ENCODE measurements at places on chromosomes 6 and 20.

GRCh38 chr6:137766596-137767370 lies 100.3 kb upstream of the TNFAIP3 start:
- DNase-seq, result no peak

DNA sequence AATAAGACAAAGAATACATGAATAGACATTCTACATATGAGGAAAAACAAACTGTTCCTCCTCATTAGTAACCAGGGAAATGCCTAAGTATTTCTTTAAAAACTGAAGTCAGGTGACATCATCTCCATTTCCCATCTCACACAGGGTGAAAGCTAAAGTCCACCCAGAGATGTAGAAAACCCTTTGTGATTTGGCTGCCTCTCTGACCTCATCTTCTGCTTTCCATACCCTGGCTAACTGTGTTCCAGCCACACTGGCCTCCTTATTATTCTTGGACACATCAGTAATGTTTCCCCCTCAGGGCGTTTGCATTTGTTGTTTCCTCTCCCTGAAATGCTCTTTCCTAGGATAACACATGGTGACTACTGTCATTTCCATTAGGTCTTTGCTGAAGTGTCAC lies 40.4 kb downstream of the ESF1 start:
- no peak for DNase-seq

DNA sequence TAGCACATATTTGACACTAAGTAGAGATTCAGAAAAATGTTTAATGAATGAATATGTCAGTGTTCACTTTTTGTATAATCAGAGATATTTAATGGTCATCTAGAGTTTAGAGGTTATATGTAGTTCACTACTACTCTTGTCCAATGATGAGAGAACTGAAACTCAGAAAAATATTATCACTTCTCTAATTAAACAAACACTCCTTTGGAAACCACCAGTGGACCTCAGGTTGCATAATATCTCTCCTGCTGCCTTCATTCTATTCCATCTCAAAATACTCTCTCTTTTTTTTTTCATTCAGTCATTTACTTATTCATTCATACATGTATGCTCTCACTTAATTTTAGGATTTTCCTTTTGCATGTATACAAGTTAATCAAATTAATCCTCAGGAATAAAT lies 423.1 kb upstream of the RNF217 start:
- DNase-seq, result no peak

DNA sequence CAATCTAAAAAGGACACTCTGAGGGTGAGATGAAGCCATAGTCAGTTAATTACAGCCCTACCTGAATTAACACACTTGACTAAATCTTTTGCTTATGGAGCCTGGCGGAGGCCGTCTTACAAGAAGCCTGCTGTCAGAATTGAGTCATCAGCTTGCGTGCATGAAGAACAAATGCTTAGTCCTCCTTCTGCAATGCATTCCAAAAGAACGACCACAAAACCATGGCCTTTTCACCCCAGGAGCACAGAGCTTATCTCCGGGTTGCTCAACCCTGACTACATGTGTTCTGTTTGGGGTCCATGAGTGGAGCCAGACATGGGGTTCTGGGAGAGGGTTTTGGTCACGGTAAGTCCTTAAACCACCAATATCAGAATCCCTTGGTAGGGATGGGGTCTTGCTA lies 318.1 kb downstream of the CLIC5 start:
- no peak for DNase-seq

DNA sequence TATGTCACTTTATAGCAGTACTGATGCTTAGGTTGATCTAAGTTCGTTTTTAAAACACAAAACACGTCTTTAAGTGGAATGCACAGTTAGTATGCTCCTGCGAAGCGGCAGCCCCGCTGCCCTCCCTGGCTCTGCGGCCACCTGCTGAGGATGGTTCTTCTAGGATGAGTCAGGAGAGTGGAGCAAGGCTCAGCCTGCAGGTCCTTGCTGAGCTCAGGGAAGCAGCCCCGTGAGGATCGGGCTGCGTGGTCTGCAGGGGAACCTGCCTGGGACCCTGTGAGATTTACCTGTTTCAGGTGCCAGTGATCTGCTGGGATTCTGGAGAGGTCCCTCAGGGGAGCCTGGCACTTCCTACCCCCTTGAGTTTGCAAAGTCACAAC lies 57.5 kb downstream of the SYNJ2 start:
- no peak for DNase-seq

DNA sequence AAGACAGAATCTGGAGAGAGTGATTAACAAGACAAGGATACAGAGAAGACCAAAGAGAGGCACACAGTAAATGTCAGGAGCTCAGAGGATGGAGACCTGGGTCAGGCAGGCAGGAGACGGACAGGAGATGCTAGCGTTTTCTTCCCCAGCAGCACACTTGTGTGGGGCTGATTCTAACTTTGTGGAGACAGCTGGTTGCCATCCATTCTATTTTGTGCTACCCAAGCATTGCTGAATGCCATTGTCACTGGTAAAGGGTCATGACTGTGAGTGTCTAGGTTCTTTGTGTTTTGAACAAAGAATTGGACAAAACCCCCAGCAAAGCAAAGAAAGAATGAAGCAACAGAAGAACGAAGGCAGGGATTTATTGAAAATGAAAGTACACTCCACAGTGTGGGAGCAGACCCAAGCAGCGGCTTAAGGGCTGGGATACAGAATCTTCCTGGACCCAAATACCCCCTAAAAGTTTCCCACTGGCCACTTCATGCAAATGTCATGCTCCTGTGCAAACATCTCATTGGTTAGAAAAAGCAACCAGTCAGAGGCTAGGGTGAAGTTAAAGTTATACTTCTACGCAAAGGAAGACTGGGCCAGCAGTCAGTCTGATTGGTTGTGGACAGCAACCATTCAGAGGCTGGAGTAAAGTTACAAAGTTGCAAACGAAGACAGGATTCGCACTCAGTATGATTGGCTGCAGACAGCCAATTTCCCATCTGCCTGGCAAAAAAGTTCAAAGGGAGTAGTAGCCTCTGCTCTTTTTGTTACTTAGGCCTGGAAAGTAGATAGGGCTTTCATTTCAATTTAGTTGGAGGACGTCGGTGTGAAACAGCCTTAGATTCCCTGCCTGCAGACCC lies 17.5 kb downstream of the PTK7 start:
- no peak for DNase-seq

GRCh38 chr20:24998631-24999445 lies 6.3 kb upstream of the APMAP start:
- DNase-seq, result no peak

- DNase-seq, result no peak
Observed at GRCh38 chr6:139612135-139612465, 237.7 kb upstream of the CITED2 start.

GRCh38 chr6:69232911-69233448 lies 563.8 kb downstream of the LMBRD1 start:
- DNase-seq, result no peak

- no peak for DNase-seq
Observed at GRCh38 chr6:65938000-65938399, 231.0 kb upstream of the EYS start.

- no peak for DNase-seq
Observed at GRCh38 chr6:138240476-138241245, 22.4 kb upstream of the PBOV1 start.

GRCh38 chr6:73854998-73855718 lies 159.2 kb downstream of the CD109 start:
- no peak for DNase-seq

- DNase-seq, result no peak
Observed at GRCh38 chr20:15986690-15987089, 586.6 kb downstream of the KIF16B start.

DNA sequence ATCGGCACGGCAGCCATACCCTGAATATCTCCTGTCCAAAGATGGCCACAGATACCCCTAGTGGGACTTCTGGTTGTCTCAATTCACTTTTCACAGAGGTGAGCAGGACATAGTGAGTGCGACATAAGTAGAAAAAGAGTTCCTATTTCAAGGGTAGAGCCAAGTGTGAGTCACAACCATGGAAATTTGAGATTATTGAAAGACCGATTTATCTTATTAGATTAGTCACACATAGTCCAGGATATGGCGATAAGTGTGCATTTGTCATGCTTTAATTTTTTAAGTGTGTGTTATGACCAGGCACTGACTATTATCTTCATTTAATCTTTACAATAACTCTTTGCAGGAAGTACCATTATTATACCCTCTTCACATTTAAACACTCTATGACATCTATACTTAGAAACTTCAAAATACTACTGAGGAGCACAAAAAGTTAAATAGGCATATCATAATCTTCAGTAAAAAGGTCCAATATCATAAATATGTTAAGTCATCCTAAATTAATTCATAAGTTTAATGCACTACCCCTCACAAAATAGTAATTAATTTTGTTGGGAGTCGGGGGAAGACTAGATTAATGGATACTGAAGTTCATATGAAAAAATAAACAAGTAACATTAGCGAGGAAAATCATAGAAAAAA lies 13.4 kb upstream of the TNFAIP3 start:
- no peak for DNase-seq

- DNase-seq, result no peak
Observed at GRCh38 chr6:165186441-165187205, 122.8 kb downstream of the C6orf118 start.

- no peak for DNase-seq
Observed at GRCh38 chr20:53276143-53276542, 304.0 kb downstream of the TSHZ2 start.

DNA sequence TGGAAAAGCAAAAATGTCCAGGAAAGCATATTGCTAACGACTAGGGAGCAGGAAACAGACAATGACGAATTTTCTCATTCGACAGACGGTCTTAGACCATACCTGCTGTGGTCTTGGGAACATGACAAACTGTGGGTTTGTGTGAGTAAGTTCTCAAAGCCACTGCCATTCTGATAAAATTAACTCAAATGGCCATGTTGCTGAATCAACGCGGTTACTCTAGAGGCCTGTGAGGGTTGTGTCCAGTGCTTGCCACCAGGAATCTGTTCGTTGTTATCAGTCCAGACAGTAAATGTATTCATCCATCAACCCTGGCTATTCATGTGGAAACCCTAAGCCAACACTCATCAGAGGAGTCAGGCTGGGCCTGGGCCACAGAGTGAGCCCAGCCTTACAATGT lies 124.3 kb downstream of the MYLK4 start:
- no peak for DNase-seq

DNA sequence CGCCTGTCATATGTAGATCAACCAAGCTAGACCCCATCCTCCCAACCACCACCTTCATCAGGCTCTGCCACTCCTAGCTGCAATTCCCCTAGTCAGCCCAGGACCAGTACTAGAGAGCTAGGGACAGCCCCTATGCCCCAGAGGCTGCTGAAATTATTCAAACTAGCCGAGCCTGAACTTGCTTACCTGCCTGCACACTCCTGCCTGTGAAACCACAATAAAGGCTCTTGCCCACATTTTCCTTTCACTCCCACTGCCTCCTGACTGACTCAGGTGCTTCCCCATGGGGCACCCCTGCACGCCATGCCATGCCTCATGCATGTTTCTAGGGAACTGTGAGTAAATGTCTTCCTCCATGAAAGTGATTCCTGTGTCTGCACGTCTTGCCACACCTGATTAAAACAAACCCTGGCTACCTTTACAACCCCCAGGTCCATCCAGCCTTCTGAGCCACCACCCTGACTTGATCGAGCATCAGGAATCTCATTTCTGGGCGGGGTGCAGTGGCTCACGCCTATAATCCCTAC lies 66.5 kb upstream of the IER3 start:
- no peak for DNase-seq

- DNase-seq, result no peak
Observed at GRCh38 chr20:51961964-51962761, 159.8 kb upstream of the SALL4 start.

GRCh38 chr6:11398451-11399326 lies 138.9 kb upstream of the TMEM170B start:
- no peak for DNase-seq

- no peak for DNase-seq
Observed at GRCh38 chr20:61930776-61931475, 134.8 kb downstream of the TAF4 start.

GRCh38 chr20:32596681-32597252 lies 11.6 kb upstream of the NOL4L start:
- DNase-seq, result no peak

DNA sequence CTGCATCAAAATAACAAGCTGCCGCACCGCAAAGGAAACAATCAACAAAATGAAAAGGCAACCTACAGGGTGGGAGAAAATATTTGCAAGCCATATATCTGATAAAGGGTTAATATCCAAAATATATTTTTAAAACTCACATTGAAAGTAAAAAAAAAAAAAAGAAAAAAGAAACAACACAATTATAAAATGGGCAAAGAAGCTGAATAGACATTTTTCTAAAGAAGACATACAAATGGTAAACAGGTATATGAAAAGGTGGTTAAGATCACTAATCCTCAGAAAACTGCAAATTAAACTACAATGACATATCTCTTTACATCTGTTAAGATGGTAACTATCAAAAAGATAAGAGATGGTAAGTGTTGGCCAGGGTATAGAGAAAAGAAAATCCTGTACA lies 105.4 kb upstream of the LY86 start:
- DNase-seq, result no peak

DNA sequence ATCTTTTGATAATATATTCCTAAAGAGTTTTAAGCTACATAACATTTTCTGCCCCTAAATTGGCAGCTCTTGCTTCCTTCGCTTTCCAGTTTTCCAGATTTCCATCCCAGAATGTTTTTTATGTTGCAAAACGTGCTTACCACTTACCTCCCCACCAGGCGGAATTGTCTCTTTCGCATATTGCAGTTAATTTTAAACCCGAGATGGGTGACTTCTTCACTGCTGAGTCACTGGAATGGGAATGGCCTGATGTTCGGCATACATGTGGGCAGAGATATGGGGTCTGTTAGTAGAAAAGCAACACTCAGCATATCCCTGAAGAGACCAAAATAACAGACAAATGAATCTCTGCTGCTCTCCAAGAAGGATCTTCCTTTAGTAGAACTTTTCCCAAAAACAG lies 491.2 kb downstream of the PREX1 start:
- DNase-seq, result no peak

- no peak for DNase-seq
Observed at GRCh38 chr6:129874837-129875236, 13.7 kb upstream of the TMEM244 start.

- DNase-seq, result no peak
Observed at GRCh38 chr6:88636871-88637270, 326.5 kb downstream of the RNGTT start.

GRCh38 chr6:18632670-18633410 lies 245.7 kb downstream of the RNF144B start:
- no peak for DNase-seq

- DNase-seq, result no peak
Observed at GRCh38 chr6:138493413-138493812, 5.9 kb downstream of the NHSL1 start.

DNA sequence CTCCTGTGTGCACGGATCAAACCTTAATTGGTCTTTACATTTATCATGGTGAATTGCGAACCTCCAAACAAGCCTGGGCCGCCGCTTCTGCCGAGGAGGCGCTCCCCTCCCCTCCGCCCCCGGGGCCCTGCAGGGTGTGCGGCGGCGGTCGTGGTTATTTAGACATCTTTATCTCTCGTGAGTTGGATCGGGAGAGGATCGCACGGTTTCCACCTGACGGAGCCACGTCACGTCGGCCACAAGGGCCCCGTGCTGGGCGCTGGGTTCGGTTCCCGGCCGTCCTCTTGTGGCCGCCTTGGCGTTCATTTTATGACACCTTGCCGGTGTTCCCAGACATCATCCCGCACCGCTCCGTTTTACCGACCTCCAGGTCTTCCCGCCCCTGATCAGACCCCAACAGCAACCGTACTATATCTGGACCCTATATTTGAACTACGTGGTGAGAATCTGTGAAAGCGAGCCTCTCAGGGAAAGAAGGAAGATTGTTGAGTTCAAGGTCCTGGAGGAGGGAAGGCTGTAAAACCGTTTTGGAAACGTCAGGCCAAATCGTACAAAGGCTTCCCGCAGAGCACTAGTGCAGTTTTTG lies 1.3 kb upstream of the CNR1 start:
- DNase-seq, result no peak

GRCh38 chr6:101516578-101516977 lies 123.1 kb downstream of the GRIK2 start:
- no peak for DNase-seq

Data from esophagus squamous epithelium (tissue), 5 donors.